ENCODE measurements at places on chromosomes 2 and 18. TPM values are rescaled to one million over a fixed set of nuclear protein-coding genes. Genes with fewer than 3 reads are reported as not detected.

The NT5DC4 gene
- polyA plus RNA-seq, result 0.83 TPM

The RNMT gene
- polyA plus RNA-seq, result 66.0 TPM

GRCh38 chr2:193907561-193907960, 1712.8 kb upstream of the TMEFF2 start:
- DNase-seq, result no peak

DNA sequence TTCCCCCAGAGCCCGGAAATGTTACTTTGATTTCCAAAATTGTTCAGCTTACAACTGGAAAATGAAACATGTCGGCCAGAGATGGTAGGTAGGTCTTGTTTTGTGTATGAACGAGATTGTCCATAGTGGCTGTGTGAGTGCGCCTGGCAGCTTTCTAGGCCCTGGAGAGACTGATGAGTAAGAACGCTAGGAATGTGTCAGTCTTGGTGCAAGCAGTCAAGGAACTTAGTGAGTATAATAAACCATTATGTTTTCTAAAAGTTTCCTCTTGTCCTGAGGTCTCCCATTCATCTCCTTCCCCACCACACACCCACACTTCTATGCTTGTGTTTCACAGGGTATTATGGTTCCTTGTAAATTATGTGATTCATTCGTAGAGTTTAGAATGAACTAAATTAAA, 234.2 kb downstream of the CDH2 start:
- DNase-seq, result no peak

DNA sequence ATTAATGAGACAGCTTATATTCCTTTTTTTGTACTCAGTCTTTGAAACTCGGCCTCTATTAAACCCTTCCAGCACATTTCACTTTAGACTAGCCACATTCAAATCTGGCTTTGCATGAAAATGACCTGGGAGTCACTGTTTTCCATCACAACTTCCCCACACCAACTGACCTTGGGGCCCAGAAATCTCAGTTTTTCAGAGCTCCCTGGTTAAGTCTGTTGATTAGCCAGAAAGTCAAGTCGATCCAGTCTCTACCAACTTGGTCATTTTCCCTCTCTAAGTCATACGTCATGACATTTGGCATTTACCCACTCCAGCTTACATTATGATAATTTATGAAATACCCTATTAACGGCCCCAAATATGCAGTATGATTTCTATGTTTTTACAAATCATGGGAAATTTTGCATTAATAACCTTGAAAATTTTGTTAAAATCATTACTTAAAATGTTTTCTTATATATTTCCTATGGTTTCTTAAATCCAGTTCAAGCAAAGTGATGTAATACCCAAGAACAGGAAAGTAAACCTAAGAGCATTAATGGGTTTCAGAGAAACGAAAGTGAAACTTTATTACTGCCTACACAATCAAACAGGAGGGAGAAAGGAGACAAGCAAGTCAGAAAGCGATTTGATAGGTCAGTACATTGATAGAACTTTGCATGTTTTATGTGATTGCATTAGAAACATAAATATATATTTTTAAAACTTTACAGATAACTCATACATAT, 77.1 kb downstream of the SPATS2L start:
- DNase-seq, result no peak

GRCh38 chr2:183919926-183920325, 678.4 kb upstream of the ZNF804A start:
- no peak for DNase-seq

- no peak for DNase-seq
These were observed 438.6 kb downstream of the ZEB2 start for GRCh38 chr2:144081272-144081671.

- no peak for DNase-seq
These were observed 46.3 kb downstream of the MTCL1 start for GRCh38 chr18:8751692-8752091.

Data from left kidney (tissue), 8 donors.